BE2C (cell line): ENCODE measurements at places on chromosomes 12 and 14.

- no peak for DNase-seq
Observed at GRCh38 chr12:102461501-102461900, 18.9 kb downstream of the IGF1 start.

GRCh38 chr14:94863366-94863765 lies 93.5 kb upstream of the GSC start:
- no peak for DNase-seq

DNA sequence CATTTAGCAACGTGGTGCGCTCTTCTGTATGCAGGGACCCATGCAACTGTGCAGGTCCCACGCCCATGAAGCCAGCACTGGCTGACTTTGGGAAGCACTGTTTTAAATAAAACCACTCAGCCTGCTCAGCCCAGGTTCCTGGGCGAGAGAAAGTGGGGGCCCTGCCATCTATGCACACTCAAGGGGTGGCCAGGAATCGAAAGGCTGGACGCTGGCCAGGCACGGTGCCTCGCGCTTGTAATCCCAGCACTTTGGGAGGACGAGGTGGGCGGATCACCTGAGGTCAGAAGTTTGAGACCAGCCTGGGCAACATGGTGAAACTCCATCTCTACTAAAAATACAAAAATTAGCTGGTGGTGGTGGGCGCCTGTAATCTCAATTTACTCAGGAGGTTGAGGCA lies 179.9 kb upstream of the TBX3 start:
- no peak for DNase-seq

DNA sequence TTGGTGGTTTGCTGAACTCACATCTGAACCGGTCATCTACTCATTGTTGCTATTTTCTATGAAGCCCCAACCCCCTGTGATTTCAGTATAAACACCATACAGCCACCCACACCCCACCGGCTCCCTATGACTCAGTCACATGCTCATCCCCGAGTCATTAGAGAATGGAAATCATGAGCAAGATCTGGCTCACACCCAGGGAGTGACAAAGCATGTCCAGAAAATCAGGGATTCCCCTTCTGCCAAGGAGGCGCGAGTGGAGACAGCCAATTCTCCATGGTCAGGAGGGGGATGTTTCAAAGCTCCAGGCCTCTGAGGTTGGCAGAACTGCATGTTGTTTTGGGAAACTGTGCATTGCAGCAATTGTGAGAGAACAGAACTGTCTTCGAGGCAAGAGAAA lies 657.5 kb upstream of the TBX3 start:
- no peak for DNase-seq

- DNase-seq: no peak
Observed at GRCh38 chr14:74754157-74754556, 9.0 kb upstream of the YLPM1 start.

DNA sequence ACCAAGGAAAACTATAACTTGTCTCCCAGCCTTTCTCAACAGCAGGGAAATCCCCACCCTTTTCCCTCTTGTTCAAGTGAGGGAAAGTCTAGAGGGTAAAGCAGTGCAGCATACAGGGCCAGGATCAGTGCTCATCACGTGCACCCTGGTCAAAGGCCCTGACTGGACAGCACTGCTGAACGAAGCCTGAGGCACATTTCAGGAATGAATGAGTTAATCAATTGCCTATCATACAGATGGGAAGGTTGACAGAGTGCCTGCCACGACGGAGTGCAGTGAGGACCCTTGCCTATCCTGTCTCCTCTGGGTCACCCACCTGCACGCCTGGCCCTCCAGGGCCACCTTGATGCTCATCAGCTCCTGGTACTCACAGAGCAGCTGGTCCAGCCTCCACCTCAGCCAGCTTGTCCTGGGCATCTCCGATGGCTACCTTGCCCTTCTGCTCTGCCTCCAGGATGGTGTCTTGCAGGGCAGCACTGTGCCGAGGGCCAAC lies 11.7 kb upstream of the KRT73 start:
- DNase-seq: no peak

- no peak for DNase-seq
Observed at GRCh38 chr12:58884916-58885315, 35.4 kb downstream of the LRIG3 start.

- no peak for DNase-seq
Observed at GRCh38 chr14:47345016-47345415, 330.4 kb downstream of the MDGA2 start.
